ENCODE measurements at places on chromosomes 2 and 18.
A peak's percentile ranks its signal among the peaks of the same experiment; 100 is the strongest.

- DNase-seq, result no peak
Observed at GRCh38 chr18:69387186-69387585, 13.5 kb upstream of the DOK6 start.

GRCh38 chr2:28747714-28748113 is 3.9 kb upstream of the PPP1CB start:
- no peak for DNase-seq

DNA sequence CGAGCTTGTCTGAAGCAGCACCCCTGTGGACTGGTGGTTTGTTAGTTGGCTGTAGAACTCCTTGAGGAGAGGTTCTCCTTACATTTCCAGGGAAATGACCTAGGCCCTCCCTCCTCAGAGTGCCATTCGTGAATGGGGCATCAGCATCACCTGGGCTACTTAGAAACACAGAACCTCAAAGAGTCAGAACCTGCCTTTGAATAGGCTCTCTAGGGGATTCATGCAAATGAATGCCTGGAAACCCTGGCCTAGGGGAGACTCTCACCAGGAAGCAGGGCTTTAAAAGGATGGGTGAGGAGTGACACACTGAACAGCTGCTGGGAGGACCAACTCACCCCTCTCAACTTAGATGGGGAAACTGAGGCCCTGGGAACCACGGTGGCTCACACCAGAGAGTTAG is 2.1 kb upstream of the MOCOS start:
- no peak for DNase-seq

GRCh38 chr2:27291865-27292264 is 9.6 kb downstream of the TRIM54 start:
- DNase-seq, result no peak

GRCh38 chr2:232860593-232861241 is 9.3 kb upstream of the SNORC start:
- DNase-seq, result no peak

DNA sequence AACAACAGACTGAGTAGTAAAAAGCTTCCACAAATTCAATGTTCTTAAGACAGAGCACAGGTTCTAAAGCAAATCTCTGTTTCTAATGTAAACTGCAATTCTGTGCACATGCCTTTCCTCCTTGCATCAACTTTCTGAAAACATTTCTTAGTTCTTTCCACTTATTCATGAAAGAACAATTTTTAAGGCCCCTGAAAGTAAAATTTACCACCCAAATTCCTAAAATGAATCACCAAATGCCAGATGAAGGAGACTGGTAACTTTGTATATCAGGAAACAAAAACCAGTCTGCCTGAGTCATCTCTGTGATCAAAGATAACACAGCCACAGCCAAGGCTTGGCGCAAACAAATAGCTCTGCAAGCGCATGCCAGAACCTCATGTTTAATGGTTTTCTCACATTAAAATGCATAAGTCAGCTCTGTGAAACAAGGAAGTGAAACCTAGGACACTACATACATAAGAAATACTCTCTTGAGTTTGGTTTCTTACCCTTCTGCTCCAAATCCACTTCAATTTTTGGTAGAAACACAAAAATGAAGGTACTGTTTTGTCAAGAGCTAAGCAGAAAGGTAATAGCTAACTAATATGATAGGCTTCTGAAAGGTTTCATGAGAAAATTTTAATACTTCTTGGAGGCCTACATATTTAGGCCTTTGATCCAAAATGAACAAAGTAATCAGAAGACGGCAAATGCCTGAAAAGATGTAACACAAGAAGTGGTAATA is 169.4 kb downstream of the THADA start:
- peak; percentile 47 for DNase-seq

DNA sequence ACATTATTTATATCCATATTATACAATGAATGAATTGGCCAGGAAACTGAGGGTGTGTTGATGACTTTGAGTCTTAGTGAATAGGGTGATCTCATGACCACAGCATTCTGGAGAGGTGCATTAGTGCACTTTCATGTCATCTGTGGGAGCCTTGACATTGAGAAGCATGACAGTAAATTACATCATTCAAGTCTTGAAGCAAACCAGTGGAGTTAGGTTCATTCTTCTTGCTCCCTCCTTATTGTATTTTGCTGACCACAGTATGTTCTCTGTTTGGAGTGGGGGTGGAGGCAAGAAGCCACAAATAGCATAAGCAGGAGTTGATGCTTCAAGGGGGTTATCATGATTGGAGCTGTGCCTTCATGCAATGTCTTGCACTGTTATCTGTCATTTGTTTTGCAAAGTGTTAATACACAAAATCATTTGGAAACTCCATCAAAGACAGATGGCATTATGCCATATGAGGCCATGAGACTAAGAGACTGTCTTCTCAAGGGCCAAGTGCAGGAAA is 680.2 kb downstream of the NYAP2 start:
- DNase-seq, result no peak

DNA sequence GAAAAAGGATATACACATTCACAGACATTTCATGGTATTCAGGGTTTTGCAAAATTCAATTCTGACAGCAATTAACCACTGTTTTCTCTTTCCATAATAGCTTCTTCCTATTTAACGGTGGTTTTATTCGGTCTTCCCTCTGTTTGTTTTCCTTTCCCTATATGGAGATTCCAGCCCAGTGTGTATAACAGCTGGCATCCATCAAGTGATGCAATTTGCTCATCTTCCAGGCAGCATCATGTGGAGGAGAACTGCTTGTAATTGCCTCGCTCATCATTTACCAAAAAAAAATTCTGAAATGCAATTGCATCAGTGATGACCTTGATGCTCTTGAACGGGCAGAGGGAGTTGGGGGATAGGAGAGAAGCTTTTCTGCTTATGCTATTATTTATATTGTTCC is 165.9 kb upstream of the PGAP1 start:
- no peak for DNase-seq

DNA sequence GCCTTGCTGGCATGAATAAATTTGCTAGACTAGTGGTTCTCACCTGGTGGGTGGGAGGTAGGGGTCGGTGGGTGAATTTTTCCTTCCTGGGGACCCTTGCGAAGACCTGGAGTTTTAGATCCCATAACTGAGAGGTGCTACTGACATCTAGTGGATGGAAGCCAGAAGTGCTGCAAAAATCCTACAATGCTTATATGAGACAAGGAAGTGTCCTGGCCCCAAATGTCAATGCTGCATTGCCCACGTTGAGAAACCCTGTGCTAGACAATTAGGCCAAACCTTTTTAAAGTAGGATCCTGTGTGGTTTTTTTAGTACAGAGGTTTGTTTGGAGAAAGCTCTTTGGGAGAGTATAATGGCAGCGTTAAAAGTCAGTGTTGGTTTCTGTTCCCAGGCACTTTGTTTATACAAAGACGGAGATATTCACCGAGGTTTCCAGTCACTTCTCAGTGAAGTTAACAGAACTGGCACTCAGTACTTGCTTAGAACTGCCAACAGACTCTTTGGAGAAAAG is 9.6 kb downstream of the SERPINB8 start:
- DNase-seq, result no peak

GRCh38 chr2:31240381-31241365 is 6.7 kb downstream of the EHD3 start:
- DNase-seq, result no peak

DNA sequence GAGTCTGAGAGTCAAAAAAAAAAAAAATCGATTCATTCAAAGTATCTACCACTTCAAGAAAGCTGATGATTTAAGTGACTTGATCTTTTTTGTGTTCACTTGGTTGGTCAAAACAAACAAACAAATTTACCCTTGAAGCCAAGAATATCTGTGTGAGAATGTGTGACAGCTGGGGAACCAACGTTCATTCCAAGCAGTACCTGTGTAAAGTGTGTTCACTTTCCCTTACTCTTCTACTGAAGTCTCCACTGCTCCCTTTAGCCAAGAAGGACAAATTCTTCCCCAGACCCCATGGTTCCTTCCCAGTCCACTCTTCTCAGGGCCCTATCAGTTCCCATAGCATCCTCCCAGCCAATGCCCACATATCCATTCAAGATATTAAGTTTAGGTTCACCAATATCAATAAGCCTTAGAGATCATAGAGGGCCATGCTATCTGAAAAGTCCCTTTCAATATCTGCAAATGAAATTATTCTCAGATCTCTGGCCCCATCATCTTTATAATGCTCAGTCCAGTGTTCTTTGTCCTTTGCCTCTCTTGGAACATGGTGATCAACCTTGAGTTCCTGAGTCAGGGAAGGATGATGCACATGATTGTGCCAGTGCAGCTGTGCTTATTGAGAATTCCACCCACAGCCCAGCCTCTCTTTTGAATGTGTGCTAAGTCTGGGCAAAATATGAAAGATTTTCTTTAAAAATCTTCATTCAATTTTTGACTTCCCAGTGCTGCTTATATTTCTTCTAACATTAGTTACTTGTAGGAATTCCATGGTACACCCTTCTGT is 82.8 kb upstream of the DTNA start:
- no peak for DNase-seq

DNA sequence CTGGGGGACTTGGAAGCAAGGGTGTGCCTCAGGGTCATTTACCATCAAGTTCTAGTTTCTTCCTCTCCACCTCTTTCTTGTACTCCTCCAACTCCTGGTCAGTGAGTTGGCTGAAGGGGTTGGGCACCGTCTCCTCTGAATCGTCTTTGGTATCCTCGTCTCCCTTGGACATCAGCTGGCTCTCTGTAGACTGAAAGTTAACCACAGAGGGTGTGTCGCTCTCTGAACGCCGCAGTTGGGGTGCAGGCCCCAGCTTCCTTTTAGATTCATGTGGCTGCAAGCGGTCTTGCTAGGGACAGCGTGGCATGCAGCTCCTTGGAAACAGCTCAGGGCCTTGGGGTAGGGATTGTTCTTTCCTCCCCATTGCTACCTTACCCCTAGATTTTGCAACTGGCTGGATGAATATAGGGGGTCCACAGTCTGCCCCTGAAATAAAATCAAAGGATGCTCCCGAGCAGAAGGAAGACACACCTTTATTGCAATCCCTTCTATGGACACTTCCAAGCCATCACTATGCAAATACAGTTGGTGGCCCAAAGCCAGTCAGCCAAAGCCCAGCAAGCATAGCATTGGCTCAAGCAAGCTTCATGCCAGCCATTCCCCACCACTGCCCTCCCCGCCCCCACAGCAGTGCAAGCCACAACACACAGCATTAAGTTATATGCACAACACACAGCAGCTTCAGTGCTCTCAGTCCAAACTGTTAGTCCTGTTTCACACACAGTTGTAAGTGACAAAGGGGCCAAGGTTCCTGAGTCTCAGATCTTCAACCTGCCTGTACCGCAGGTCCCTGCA is 93.2 kb downstream of the ADD2 start:
- DNase-seq, result no peak

- DNase-seq, result no peak
Observed at GRCh38 chr2:168571061-168571460, 115.0 kb downstream of the CERS6 start.

GRCh38 chr2:46942143-46942526 is 26.5 kb upstream of the MCFD2 start:
- DNase-seq, result peak; percentile 47

DNA sequence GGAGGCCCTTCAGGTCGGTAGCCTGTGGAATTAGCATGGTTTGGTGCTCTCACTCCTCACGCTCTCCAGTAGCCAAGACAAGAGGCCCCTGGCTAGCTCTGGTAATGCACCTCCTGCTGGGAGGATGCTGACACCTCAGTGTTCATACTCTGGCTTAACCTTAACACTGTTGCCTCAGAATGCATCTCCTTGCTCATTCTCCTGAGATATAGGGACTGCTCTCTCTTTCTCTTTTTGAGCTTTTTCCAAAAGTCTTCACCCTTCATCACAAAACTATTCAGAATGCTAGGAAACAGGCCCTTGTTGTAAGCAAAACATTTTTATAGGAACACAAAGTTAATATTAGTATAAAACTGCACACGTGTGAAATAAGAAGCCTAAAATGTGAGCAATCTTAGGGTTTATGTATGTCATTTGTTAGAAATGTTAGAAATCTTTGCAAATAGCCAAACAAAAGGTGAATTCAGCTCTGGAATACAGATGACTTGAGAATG is 17.3 kb upstream of the IMPA2 start:
- DNase-seq, result no peak

GRCh38 chr2:231411831-231412617 is 16.5 kb downstream of the B3GNT7 start:
- DNase-seq, result peak; percentile 48

DNA sequence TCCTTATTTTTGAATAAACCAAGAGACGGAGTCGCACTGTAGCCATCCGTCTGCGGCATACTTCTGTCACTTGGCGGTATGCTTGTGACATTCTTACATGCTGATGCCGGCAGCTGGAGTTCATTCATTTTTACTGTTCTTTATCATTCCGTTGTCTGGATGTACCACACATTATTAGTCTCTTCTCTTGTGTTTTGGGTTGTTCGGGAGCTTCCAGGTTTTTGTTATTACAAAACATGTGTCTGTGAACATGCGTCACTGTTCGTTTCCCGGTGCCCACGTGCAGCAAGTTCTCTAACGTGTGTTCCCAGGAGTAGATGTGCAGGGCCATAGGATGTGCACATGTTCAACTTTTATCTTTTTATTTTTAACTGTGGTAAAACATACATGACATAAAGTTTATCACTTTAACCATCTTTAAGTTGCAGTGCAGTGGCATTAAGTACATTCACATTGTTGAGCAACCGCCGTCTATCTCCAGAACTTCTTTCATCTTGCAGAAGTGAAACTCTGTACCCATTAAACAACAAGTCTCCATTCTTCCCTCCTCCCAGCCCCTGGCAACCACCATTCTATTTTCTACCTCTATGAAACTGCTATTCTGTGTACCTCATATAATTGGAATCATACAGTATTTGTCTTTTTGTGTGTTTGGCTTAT is 40.1 kb downstream of the MTCL1 start:
- DNase-seq, result no peak

- no peak for DNase-seq
Observed at GRCh38 chr2:80102026-80102425, 202.5 kb downstream of the LRRTM1 start.

- no peak for DNase-seq
Observed at GRCh38 chr2:38064801-38065501, 11.0 kb downstream of the CYP1B1 start.

DNA sequence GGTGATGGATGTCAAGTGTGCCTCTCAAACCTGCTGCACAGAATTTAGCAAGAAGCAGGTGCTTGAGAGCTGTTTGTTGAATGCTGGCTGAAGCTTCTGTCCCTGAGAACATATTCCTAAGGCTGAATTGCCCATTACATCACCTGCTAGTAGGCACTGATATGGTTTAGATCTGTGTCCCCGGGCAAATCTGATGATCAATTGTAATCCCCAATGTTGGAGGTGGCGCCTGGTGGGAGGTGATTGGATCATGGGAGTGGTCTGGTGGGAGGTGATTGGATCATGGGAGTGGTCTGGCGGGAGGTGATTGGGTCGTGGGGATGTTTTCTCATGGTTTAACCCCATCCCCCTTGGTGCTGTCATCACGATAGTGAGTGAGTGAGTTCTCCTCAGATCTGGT is 128.0 kb downstream of the HRH4 start:
- no peak for DNase-seq

DNA sequence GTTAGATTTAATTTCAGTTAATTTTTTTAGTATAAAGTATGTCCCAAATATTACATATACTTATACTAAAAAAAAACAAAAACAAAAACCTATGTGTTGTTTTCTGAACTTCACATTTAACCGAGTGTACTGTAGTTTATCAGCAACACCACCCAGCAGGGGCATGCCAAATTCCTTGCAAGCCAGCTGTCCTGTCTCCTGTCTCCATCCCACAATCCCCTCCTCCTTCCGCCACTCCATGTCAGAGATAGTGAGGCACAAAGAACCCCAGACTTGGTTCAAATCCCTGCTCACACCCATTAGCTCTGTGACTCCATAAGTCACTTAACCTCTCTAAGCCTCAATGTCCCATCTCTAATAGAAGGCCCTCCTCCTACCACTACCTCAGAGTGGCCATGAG is 9.4 kb downstream of the CHST10 start:
- no peak for DNase-seq

GRCh38 chr2:239809391-239809790 is 215.8 kb downstream of the NDUFA10 start:
- DNase-seq, result no peak

Data from stimulated activated CD4-positive, alpha-beta T cell treated with anti-CD3 and anti-CD28 coated beads, Interleukin-2, amount 100 ng/mL, for 4 hours (primary cell).